ENCODE measurements at places on chromosomes 3 and 15. TPM values are rescaled to one million over a fixed set of nuclear protein-coding genes. Genes with fewer than 3 reads are reported as not detected.

DNA sequence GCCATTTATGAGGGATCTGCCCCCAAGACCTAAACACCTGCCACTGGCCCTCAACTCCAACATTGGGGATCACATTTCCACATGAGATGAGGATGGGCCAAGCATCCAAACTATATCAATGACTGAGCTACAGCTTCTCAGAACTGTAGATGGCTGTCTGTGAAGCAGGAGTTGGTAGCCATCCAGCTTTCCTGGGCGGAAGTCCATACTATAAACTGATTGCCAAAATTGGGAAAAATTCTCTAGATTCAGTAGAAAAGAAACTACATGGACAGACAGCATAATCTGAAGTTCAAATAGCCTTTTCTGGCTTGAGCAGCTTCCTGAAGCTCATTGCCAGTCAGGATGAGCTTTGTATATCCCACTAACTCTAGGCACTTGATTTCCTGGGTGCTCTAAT lies 214.7 kb upstream of the ZBTB20 start:
- DNase-seq = no peak

GRCh38 chr3:125585595-125586223 lies 9.6 kb downstream of the OSBPL11 start:
- DNase-seq = peak; percentile 72

GRCh38 chr3:105238367-105238766 lies 128.3 kb upstream of the ALCAM start:
- no peak for DNase-seq

DNA sequence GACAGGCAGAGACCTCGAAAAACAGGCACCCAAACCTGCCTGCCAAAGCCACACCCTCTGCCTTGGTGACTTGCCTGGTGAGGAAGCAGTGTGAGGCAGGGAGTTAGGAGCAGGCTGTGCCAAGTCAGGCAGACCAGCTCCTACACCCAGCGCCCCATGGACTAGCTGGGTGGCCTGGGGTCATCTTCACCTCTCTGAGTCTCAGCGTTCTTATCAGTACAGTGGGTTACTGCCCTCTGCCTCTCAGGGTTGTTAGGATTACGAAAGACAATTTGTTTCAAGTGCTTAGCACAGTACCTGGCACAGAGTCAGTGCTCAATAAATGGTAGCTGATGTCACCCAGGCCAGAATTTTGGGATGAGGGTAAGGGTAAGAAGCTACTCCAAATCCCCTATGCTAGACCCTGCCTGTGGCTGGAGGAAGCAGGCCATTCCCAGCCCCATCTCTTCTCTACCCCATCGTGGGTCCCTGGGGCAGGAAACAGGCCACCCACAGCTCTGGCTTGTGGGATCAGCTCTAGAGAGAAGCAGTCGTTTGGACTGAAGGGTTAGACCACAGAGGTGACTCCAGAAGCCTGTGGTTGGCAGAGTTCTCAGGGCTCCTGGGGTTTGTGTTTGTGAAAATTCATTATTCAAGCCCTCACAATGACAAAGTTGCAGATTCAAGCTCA lies 10.1 kb downstream of the SLC51B start:
- no peak for DNase-seq

GRCh38 chr3:178159691-178160220 lies 376.5 kb upstream of the KCNMB2 start:
- no peak for DNase-seq

The IGF1R gene
- polyA plus RNA-seq = 38.2 TPM
